ENCODE measurements at places on chromosomes 11 and 22.
A peak's percentile ranks its signal among the peaks of the same experiment; 100 is the strongest.

DNA sequence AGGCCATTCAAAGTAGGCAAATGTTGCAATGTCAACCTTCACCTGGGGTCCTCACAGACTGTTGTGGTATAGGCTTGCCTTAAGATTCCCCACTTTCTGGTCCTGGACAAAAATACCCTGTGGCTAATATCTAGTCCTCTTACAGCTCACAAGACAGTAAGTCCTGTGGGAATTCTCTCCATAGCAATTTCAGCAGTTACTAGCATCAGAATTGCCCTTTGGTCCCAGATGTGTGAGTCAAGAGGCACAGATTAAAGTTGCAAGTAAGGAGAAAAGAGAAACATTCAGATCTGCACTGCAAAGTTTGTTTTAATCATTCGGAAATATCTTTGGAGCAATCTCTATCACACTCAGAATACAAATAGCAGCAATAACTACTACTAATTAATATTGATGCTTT, 420.2 kb downstream of the NTM start:
- DNase-seq: no peak

DNA sequence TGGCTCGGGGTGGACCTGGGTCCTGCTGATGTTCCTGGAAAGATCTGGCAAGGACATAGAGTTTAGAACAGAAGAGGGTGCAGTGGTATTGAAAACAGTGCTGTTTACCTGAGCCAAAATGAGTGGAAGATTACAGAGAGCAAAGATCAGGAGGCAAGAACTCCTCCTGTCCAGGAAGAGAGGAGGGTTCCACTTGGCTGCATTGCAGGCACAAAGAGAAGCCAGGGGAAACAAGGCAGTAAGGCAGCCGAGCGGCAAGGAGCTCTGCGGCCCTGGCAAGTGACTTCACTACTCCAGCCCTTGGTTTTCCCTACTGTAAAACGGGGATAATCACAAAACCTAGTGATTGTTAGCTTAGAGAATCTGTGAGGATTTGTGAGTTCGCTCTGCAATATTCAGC, 3.7 kb upstream of the PACSIN2 start:
- no peak for DNase-seq

DNA sequence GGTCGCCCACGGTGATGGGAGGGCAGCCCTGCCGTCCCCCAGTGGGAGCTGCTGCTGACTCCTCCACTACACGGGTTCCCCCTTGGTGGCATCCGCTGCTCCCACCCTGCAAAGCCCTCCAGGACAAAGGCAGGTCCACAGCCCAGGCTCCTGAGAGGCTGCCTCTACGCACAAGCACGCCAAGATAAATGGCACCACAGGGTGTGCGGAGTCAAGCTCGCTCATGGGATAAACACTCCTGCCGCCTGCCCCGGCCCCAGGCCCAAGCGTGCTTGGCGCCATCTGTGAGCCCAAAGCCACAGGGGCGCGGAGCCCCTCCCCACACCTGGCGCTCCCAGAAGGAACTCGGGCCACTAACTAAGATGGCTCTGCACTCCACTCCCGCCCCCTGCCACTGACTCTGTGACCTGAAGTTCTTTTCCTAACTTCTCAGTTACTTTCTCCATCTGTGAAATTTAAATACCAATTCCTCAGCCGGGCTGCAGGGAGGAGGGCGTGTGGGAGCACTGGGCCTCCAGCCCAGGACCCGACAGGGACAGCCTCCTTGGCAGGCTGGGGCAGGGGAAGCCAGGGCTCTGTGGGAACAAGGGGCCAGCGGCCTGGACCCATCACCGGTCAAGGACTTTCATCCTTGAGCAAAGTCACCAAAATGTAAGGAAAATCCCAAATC, 14.9 kb downstream of the EHD1 start:
- no peak for DNase-seq

GRCh38 chr11:34864424-34864823, 51.8 kb downstream of the APIP start:
- no peak for DNase-seq

DNA sequence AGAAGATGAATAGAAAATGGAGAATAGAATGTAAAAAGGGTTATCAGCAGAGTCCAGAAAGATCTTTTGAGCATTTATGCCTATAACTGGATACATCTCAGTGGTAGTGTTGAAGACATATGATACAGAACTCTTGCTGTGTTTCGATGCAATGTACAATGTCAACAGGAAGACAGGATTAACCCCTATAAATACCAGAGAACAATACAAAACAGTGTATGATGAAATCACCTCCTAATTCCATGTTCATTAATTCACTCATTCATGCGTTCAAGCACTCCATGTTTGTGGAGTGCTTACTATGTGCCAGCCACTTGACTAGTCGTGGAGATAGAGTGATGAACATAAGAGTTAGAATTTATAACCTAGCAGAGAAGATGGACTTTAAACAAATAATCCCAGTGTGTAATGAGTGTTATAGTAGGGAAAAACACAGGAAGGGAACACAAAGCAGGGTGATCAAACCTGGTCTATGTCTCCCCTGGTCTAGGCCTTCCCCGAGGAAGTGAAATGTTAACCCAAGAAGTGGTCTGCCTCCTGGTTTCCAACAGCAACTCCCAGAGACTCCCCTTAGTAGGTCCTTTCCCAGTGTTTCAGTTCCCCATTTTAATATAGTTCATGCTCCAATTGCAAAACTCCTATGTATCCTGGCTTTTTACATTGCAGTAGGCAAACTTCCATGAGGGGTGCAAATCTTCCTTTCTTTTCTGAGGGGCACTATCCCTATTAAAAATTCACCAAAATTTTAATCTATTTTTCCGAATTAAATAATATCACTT, 9.1 kb upstream of the SESN3 start:
- no peak for DNase-seq

GRCh38 chr11:7098235-7098832, 9.5 kb downstream of the RBMXL2 start:
- peak; percentile 40 for DNase-seq

DNA sequence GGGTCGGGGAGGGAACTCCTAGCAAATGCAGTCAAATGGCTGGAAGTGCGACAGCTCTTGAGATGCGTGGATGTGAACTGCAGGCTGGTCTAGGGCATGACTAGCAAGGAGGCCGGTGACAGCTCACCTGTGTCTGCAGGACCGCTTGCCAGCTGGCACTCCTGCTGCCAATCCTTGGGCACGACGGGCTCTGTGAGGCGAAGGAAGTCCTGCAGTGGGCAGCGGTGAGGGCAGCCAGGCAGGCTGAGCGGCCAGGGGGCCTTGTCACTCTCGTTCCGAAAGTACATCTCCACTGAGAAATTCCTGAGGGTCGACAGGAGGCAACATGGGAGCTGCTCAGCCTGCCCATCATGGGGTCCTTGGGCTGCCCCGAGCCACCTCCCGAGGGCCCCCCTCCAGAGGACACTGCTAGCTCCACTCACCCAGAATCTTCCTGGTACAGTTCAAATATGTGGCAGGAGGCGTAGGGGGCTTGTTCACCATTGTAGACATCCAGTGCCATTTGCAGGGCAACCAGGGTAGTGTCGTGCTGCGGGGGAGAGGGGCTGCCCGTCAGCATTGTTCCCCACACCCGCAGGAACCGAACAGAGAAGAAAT, 5.9 kb downstream of the ACP2 start:
- no peak for DNase-seq

GRCh38 chr11:125091247-125091876, 20.1 kb downstream of the TMEM218 start:
- DNase-seq: peak; percentile 56

DNA sequence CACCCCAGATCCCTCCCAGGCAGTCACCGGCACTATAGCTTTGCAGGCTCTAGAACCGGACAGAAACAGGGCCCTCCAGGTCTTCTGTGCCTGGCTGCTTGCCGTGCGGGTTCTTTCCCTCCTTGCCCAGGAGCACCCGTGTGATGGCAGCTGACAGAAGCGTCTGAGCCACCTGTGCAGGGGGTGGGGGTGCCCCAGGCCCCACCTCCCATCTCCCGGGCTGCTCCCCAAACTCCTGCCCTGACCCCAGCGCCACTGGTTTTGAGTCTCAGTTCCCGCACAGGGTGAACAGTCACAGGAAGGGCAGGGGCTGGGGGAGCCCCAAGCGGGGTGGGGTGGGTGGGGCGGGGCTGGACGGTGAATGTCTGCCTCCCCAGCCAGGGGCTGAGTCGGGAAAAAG, 13.2 kb upstream of the PHLDA2 start:
- no peak for DNase-seq

DNA sequence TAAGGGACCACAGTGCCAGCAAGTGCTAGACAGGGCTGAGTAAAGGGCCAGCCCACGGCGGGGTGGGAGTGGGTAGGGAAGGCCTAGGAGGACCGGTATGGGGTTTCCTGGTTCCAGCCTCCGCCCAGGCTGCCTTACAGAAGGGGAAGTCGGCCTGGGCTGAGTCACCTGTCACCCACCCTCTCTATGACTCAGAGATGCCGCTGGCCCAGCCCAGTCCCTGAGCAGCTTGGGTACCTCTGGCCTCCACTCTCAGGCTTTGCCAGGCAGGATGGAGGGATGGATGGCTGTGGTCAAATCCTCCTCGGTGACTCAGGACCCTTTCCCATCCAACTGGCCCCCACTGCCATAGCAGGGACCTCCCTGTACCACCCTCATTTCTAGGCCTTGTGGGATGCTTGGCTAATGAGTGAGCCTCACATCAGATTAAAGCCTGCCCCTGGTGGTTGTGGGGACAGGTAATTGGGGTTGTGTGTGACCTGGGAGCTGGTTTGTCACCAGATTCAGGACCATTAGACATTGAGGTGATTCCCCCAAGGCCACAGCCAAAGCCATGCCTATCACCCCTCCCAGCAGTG, 13.9 kb downstream of the SLC35E4 start:
- DNase-seq: no peak

DNA sequence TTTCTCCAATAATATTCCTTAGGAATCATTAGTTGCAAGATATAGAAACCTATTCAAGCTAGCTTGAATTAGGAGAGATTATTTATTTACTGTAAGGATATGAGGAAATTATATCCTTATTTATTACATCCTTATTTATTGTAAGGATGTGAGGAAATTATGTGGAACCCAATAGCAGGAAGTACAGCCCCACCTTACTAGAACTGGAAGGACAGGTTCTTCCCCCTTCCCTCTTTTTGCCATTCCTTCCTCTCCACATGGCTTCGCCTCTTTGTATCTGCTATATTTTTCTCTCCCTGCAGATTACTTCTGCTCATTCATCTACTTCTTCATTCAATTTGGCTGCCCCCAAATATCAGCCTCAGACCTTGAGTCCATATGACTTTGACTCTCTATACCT, 49.5 kb upstream of the B3GNT6 start:
- no peak for DNase-seq

GRCh38 chr22:27614006-27614649, 187.4 kb downstream of the MN1 start:
- DNase-seq: no peak

- no peak for DNase-seq
These were observed 8.3 kb downstream of the OR52E6 start for GRCh38 chr11:5833446-5833845.

DNA sequence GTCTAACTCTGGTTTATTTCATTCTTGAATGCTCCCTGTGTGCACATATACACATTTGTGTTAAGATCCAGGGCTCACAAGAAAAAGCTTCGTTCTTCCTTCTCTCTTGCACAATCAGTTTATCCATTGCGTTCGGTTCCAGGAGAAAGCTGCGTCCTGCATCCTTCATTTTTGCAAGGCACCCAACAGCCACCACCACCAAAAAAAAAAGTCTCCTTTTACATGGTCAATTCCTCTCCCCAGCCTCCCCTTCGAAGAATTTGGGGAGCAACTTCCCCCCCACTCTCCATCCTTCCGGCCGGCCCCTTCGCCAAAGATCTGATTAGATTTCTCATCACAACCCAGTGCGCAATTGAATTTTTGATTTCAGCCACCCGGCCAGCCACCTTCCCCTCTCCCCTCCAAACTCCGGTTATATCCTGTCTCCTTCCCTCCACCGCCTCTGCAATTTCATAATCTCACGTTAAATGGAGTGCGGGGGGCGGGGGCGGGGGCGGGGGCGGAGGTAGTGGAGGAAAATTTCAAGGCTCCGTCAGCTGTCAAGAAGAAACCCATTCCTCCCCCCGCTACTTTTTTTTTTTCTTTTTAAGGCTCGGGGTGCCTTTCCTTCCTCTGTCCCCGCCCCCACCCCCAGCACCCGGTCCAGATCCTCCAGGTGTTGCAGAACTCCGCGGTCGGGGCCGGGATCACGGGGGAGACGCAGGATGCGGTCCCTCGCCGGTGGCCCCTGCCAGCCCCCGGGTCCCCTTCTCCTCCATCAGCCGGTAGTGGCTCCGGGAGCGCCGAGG, 1166.5 kb downstream of the LRRC4C start:
- peak; percentile 5 for DNase-seq

GRCh38 chr22:47139013-47139789, 376.8 kb downstream of the TBC1D22A start:
- no peak for DNase-seq

DNA sequence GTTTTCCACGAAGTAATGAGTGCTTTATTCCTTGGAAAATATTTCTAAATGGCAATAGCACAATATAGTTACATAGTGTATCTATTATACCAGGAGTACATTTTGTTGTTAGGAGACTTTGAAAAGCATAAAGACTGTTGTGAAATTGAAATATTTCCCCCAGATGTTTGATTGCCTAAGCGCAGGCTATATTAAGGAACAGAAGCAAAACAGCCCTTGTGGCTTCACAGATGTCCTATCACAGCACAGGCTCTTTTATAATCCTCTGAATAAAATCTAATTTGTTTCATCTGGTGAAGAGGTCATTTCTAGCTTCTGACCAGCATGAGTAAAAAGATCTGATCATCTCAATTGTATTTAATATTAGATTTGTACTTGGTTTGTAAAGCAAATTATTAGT, 48.2 kb downstream of the BSX start:
- no peak for DNase-seq

DNA sequence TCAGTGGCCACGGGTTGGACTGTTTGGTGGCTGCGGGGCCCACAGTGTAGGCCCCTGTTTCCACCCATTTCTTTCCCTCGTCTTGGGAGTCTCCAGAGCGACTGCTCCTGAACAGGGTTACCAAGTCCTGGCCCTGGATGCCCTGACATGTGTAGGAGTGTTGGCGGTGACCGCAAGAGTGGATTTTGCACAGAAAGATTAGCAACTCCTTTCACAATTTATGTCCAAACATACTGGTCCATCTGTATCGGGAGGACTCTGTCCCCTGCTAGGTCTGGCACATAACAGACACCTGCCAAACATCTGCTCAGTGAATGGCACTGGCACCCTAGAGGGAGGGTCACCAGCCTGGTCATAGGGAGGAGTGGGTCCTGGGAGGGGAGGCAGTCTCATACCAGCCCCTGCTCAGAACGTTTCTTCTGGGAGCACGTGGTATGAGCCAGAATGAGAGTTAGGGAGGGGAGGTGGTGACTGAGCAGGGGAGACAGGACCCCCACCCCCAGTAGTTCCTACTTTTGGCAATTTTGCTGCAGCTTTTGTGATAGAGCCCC, 3.4 kb upstream of the APOA1 start:
- no peak for DNase-seq

GRCh38 chr22:43381693-43382092, 30.1 kb upstream of the MPPED1 start:
- no peak for DNase-seq

Data from NCI-H1105 (cell line).